ENCODE measurements at places on chromosomes 7 and 10.

- peak; percentile 69 for DNase-seq
These were observed 293.8 kb upstream of the SHH start for GRCh38 chr7:156106107-156106426.

GRCh38 chr10:112517451-112517862, 70.4 kb downstream of the VTI1A start:
- no peak for DNase-seq

GRCh38 chr7:18402488-18403183, 92.9 kb upstream of the HDAC9 start:
- DNase-seq, result no peak

DNA sequence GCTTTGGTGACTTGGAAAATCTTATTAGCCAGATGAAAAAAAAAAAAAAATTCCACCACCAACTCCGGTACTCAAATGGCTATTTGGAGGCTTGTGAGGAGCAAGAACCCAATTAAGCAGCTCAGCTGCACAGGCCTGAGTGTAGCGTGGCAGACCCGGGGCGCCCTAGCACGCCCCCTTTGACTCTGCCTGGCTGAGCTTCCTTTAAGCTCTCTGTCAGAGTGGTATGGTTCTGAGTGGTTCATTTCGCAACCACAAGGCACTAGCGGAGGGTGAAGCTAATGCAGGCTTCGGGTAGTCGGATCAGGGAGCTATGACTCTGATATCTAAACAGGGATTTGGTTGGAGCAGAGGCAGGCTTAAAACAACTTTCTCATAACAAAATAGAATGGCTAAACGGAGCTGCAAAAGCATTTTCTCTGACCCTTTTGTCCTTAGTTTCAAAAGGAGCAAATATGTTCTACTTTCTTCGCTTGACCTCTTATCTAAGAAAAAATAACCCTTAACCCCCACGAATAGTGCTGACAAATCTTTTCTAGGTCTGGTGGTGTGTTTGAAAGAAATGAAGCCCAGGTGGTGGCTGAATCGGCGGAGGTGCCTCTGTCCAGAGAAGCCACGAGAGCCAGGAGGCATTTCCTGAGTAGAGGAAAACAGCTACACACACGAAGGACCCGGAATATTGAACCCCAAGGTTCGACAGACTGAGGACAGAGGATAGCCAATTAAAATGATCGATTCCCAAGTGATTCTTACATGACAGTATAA, 285.4 kb upstream of the GLI3 start:
- DNase-seq, result peak; percentile 48

DNA sequence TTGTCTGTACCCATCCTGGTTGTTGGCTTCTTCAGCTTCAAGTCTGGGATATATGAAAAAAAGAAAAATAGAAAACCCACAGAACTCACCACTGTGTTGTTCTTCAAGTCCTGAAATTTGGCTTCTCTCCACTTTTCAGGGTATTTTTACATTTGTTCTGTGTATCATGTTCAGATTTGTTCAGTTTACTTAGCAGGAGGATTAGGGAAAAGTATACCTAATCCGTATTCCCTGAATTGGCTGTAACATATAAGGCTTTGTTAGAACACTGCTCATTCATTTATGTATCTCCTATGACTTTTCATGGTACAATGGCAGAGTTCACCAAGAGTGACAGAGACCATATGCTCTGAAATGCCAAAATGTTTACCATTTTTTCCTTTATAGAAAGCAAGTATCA, 146.9 kb downstream of the PTN start:
- no peak for DNase-seq

- DNase-seq, result no peak
These were observed 3.0 kb upstream of the JAZF1 start for GRCh38 chr7:28183627-28184026.

DNA sequence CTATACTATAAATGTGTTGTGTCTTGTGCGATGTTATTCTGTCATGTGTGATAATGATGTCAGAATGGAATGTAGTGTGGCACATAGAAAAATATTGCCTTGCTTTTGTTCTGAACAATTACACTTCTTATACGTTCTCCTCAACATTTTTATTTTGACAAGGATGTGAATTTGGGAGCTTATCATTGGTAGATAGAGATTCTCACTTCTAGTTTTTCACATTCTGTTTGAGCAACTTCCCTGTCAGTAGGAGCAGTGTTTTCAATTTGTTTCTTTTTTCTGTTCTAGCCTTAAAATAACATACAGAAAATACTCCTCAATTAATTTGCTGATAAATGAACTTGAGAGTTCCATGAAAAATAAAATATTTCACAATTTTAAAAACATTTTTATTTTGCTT, 17.6 kb downstream of the SUN3 start:
- DNase-seq, result no peak

DNA sequence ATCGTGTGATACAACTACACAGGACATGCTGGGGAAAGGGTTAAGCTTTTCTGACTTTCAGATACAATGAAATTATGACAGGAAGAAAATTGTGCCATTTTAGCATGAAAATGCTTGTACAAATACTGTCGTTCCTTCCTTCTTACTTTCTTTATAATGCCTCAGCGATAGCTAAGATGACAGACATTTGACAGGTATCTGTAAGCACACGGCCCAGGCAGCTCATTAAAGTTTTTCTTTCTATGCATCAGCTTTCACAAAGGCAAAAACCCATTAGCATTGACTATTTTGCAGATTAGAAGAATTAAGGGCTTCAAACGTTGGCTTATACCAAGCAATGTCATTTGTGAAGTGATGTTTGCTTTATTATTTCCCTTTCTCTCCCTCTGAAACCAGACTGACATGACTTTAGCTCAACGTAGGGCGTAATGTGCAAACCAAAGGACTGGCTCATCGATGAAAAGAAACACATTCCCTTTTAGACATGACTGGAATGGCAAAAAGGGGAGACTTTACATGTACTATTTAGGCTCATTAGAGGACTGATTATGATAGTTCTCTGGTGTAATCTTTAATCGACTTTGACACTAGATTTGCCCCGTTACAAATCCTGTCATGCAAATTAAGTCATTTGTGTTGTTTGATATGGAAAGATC, 258.4 kb upstream of the SP8 start:
- DNase-seq, result no peak

GRCh38 chr7:37489703-37490102, 41.0 kb upstream of the ELMO1 start:
- peak; percentile 15 for DNase-seq

GRCh38 chr7:111274857-111275256, 183.9 kb downstream of the LRRN3 start:
- DNase-seq, result no peak

- DNase-seq, result no peak
These were observed 24.3 kb downstream of the HSPB1 start for GRCh38 chr7:76326646-76327233.

- DNase-seq, result no peak
These were observed 235.0 kb downstream of the PAXIP1 start for GRCh38 chr7:154767821-154768415.

DNA sequence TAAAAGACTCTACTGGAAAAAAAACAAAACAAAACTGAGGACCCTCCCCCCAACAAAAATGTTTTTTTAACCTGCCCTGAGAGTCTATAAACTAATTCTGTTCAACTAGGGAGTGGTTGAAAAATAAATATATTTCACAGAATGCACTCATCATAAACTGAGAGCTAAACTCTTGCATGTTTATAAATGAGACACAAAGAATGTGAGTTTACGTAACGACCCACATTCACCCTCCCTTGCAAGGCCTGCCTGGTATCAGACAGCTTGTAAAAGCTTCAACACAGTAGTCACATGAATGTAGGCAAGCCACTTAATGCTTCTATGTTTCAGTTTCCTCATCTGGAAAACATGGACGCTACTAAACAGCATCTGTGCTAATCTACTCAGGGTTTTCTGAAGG, 50.3 kb downstream of the JAZF1 start:
- no peak for DNase-seq

DNA sequence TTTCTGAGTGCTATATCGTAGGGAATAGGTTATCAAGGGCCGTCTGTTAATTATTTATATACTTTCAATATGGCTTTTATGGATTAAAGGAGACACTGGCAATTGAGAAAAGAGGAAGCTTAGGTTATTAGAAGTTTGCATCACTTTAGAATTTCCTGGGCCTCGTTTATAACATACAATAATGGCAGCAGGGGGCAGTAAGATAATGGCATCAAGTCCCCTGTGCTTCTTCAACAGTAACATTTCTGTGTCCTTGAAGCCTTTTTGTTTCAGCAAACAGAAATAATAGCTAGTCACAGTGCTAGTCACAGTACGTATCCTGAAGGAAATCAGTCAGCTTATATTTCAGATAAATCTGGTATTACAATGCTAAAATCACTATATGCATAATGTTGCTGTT, 41.9 kb downstream of the SPAM1 start:
- no peak for DNase-seq

- DNase-seq, result no peak
These were observed 922.2 kb downstream of the SORCS1 start for GRCh38 chr10:106242301-106242700.

GRCh38 chr10:60952067-60952845, 8.3 kb upstream of the RHOBTB1 start:
- DNase-seq, result no peak

DNA sequence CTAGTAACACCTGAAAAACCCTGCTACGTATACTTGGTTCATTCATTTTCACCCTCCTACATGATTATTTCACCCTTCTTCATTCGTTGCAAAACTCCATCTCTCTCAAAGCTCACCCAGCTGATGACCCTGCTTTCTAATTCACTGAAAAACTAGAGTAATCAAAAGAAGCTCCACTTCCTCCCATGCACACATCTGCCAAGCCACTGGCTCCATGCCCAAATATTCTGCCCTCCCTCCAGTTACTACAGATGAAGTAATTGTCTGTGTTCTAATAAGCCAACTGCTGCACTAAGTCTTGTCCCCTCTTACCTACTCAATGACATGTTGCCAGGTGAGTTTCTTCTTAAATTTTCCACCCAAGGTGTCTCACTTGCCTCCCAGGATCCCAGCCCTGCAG, 96.9 kb upstream of the CCDC71L start:
- no peak for DNase-seq

DNA sequence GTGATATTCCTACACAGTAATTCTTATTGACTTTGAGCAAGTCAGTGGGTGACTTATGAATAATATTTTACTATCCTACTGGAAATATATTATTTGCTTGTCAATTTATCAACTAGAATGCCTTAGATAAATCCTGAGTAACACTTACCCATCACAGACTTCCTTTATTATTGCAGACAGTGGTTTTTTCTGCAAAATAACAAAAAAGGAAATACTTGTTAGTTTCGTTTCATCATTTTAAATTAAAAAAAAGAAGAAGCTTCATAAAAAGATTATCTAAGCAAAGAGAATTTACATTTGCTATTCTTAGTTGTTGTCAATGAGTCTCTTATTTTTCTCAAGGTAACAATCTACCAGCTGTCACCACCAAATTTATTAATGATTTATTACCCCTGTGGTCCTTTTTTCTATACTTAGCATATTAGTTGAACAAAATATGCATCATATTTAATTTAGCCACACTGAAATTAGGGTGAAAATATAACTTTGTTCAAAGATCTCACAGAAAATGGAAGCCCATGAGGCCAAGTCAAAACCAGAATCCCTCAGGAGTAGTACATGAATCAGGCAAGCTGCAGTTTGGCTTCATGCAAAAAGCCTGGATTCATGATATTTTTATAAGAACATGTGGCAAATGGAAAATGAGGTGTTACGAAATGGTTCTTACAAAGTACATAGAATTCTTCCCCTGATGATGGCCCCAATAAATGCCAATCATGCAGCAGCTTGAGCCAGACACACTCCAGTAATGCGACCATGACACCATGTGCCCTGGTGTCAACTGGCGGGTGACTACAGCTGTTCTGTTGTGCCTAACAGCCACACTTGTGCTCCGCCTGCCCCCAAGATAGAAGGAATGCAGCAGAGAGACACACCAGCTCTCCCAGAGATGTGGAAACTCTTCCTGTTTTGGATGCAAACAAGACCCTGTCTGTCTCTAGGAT, 132.6 kb downstream of the ELMO1 start:
- no peak for DNase-seq

GRCh38 chr7:45911311-45911710, 9.8 kb downstream of the IGFBP3 start:
- no peak for DNase-seq

- peak; percentile 87 for DNase-seq
These were observed 952 bp downstream of the DIP2C start for GRCh38 chr10:688312-689120.

GRCh38 chr7:101832685-101833375, 15.4 kb downstream of the CUX1 start:
- DNase-seq, result peak; percentile 34

DNA sequence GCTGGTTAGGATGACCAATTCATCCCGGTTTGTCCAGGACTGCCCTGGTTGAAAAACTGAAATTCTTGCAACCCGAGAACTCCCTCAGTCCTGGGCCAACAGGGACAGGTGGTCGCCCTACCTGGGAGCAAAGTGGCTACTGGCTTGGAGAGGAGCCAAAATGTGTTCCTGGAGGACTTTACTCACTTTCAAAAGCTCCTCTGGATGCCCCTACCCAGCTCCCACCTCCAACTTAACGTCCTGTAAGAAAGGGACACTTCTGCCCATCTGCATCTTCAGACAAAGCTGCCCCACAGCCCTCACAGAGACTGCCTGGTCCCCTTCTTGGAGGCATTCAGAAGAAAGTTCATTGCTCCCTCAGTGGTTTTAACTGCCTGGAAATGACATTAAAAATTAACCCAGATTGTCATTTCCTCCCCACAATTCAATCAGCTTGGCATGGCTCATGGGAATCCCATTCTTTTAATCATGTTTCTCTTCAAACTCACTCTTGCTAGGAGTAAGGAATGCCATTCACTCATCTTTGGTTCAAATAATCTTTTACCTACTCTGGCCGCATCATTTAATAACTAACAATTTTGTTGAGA, 24.0 kb upstream of the HSPA12A start:
- DNase-seq, result no peak

GRCh38 chr7:133923974-133924373, 203.2 kb upstream of the LRGUK start:
- DNase-seq, result no peak

DNA sequence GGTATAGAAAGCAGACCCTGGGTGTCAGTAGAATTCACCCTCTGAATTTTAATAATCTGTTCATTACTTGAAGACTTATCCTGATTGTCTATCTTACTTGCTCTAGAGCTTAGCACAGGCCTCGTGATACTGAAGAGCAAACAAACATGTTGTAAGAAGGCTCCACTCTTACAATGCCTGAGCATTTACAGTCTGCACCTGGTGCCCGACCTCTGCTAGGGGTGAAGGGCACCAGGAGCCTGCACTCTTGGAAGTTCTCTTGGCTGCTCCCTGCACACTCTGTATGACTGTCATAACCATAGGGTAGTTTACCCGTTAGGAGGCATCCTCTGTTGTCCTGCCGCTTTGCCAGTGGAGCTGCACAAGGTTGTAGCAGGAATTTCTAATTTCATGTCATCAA, 91.3 kb upstream of the NPY start:
- DNase-seq, result no peak

DNA sequence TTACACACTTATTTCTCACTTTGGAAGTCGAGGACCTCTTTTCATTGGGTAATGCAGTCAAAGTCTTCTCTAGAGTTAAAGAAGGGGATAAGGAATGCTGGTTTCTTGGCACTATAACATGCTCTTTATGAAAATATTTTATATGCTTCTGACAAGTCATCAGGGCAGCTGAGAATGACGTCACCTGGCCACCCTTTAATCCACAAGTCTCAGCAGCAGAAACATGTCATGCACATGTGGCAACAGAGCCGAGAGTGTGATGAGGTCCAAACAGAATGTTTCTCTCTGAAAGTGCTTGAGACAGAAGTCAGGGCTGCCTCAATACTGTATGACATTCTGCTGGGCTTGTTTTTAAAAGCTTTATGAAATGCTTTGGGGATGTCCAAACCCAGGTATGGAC, 63.5 kb upstream of the C10orf90 start:
- no peak for DNase-seq
